ENCODE measurements at places on chromosomes 13 and 19. TPM values are rescaled to one million over a fixed set of nuclear protein-coding genes. Genes with fewer than 3 reads are reported as not detected.

Gene ACTMAP
- total RNA-seq, result not detected

Gene CADM4
- 18.6 TPM for total RNA-seq

Gene ZNF723
- not detected for total RNA-seq

Gene FXYD1
- 18.1 TPM for total RNA-seq

Gene ZNF492
- 2.9 TPM for total RNA-seq

Gene MYBPC2
- not detected for total RNA-seq

Gene GRIK5
- total RNA-seq, result not detected

Gene LILRB3
- total RNA-seq, result 3.0 TPM

Gene CBARP
- total RNA-seq, result 0.26 TPM

Gene MAB21L1
- total RNA-seq, result not detected

Gene C1QTNF9
- total RNA-seq, result 0.70 TPM

Gene OSCAR
- not detected for total RNA-seq

Gene ZNF135
- total RNA-seq, result 18.6 TPM

Gene SIGLEC12
- total RNA-seq, result not detected

Gene FPR1
- total RNA-seq, result 1.9 TPM

Gene SLC10A2
- not detected for total RNA-seq

Gene ERVK3-1
- total RNA-seq, result 38.2 TPM

Gene ZNF665
- total RNA-seq, result 6.3 TPM

Gene SHD
- not detected for total RNA-seq

Gene REEP6
- total RNA-seq, result not detected

Gene LILRA6
- not detected for total RNA-seq

Gene LGALS14
- not detected for total RNA-seq

Gene NLRP4
- 1.5 TPM for total RNA-seq
